ENCODE measurements at places on chromosomes 4 and X.

DNA sequence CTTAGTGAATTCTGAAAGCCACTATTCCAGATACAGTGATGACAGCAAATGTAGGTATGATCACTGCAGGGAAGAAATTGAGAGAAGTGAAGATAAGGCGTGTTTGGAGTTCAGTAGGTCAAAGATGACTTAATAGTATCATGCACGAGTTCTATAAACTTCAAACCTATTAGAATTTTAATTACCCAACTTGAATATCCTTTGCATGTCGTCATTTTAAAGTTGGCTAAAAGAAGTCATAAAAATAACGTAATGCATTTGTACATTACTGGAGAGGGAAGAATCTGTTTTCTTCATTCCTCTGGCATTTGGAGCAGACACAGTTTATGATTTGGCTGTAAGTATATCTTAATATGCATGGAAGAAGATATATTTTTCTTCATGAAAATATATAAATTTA lies 68.6 kb upstream of the MXRA5 start:
- no peak for DNase-seq

DNA sequence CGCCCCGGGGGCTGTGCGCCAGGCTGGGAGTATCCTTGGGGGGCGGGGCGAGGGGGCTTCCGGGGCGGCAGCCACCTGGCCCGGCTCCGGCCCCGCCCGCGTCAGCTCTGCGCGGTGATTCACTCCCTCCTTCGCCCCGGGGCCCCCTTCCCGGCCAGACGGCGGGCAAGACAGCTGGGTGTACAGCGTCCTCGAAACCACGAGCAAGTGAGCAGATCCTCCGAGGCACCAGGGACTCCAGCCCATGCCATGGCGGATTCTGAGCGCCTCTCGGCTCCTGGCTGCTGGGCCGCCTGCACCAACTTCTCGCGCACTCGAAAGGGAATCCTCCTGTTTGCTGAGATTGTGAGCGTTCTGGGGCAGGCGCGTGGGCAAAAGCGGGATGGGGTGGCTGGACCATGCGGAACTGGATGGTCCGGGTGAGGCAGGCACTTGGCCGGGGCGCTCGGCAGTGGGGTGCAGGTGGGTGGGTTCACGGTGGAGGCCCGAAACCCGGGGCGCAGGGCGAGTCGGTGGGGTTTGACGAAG lies at the start of gene PLP2:
Gene PLP2, plus strand, starts transcription at position 147 of the 528 bp plus-strand sequence. Its CDS starts 103 bp downstream, at position 250.
- DNase-seq, result no peak

GRCh38 chr4:63898961-63899360 lies 510.3 kb downstream of the TECRL start:
- no peak for DNase-seq

DNA sequence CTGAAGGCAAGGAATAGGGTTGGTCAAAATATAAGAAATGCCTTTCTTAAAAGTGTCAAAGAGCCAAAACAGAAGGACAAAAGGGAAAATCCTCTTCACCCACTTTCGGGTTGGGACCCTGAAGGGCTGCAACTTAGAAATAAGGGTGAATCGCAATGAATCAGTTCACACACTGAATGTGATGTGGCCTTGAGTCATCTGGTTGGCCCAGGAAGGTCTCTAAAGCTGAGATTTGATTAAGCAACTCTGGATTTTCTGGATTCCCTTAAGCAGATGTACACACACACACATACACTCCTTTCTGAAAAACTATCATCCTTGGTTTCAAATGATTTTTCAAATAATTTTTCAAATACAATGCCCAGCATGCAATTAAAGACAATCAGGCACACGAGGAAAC lies 13.1 kb downstream of the TAB3 start:
- DNase-seq, result no peak

DNA sequence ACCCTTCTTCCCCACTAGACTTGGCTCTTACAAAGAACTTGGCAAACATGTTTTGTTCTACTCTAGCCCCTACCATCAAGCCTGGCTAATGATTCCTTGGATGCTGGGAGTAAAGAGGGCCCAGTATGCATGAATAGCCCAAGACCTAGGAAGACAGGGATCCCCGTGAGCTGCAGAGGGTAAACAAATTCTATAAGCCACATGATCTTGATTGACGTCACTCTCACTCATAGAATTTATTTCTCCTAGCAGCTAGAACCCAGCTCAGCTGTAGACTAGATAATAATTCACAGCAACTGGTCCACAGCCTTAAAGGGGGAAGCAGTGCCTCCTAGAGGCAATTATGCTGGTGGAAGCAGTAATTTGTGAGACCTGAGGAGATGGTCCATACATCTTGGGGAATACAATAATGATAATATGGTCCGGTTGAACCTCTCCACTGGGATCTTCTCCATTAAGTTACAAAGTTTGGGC lies 16.1 kb upstream of the USO1 start:
- no peak for DNase-seq

DNA sequence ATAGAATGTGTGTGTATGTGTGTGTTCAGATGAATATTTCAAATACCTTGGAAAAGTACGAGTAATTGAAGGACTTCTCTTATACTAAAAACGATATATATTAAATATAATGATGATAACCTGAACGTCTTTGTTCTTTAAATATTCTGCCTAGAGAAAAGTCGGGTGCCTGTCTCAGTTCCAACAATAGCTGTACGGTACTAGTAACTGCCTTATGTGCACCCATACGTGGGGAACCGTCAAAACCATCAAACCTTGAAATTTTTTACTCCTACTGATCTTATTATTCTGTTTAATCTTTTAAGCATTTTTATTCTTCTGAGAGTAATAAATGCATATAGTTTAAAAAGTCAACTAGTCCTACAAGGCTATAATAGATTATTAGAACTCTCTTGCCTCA lies 1045.7 kb downstream of the C4orf33 start:
- no peak for DNase-seq

DNA sequence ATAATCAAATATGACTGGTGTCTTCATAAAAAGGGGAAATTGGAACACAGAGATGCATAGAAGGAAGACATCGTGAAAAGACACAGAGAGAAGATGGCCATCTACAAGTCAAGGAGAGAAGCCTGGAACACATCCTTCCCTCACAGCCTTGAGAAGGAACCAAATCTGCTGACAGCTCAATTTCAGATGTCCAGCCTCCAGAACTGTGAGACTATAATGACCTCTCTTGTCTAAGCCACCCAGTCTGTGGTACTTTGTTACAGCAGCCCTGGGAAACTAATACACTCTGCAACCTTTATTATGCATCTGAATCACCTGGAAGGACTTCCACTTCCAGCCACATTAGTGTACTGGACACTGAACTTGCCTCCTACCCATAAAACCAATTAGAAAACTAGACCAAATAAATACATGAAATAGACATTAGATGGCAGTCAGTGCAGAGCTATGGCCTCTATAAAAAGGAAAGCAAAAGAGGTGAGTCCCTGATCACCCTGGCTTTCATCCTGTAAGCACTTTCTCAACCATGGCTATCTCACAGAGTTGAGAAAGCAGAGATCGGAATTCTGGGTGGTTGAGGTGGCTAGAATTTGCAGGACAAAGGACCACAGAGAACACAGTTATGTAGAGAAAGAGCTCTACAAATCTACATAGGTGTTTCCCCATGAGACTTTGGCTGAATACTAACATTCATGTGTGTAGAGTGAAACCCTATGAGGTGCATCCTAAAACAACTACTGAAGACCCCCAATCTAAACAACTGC lies 25.7 kb downstream of the GAB3 start:
- no peak for DNase-seq

- DNase-seq, result no peak
These were observed 76.1 kb downstream of the SLC9A6 start for GRCh38 chrX:136061286-136061685.

DNA sequence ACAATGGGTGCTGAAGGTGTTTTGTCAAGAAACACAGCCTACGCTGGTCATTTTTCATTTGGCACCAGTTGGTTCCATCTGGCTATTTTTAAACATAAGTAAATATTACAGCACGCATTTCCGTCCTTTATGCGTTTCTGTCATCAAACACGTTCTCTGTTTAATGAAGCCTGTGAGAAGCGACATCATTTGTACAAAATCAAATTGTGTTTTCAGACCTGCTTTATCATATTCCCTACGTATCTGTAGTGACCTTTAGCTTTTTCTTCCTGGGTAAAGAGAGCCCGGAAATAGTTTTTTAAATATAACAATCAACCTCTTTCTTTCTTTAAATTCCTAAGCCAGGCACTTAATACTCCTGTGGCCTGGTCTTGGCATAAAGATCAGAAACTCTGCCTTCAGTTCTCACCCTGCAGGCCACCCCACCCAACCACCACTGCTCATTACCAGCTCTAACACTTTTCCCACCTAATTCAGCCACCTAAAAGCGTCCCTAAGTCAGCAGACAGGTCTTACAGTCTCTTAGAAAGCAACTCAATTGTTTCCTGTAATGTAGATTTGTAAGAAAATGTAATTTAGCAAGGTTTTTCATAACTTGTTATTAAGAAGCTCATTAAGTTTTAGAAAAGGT lies 30.4 kb downstream of the ACSL1 start:
- DNase-seq, result no peak

Data from NCI-H1092 (cell line).